ENCODE measurements at places on chromosomes 16 and 17.

DNA sequence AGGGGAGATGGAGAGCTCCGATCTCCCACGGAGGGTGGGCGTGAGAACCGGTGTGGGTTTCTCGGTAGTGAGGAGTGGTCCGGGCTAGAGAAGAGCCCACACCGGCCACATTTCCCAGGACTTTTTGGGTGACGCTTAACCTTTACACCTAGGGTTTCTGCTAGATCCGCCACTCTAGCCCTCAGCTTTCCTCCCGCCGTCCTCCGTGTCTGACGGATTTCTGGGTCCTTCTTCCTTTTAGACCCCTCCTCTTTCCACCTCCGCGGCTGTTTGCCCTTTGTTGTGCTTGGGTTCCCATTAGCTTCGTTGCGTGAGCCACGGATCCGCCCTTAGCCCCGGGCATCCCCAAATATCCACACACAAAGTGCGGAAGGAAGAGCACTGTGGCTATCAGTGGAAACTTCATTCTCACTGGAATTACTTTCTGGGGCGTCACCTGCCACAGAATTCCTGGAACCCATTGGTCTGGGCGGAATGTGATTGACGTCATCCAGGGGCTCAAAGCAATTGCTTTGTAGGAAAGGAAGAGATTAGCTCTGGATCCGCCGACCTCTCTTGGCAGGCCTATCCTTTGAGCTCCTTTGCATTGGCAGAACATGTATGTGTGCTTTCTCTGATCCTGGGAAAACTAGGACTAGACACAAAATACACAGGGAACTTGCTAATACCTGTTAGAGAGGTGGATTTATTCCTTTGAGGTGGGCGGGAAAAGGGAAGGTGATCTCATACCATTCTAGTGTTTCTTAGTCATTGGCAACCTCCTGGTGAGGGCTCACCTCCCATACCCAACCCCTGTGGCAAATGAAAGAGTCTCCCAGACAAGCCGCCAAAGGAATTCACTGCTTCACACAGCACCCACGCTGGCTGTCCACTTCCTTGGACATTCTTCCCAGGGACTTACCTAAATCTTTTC is 654 bp downstream of the TNFAIP1 start:
- DNase-seq: no peak

GRCh38 chr17:59510611-59511010 is 54.8 kb upstream of the DHX40 start:
- DNase-seq: no peak

GRCh38 chr17:66583112-66583748 is 251.7 kb upstream of the CACNG5 start:
- no peak for DNase-seq

DNA sequence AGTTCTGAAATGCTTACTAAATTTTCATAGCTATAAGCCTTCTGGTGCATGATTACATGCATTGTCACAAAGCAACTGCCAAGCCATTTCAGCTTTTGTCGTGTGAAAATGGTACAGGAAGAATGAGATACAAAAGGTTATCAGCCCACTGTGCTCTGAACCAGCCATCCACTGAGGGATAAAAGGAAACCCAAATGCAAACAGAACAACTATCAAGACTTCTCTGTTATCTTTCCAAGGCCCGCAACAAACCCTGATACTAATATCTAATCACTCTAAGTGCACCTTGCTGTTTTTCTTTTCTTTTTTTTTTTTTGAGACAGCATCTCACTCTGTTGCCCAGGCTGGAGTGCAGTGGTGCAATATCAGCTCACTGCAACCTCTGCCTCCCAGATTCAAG is 109.0 kb downstream of the FTO start:
- DNase-seq: no peak

DNA sequence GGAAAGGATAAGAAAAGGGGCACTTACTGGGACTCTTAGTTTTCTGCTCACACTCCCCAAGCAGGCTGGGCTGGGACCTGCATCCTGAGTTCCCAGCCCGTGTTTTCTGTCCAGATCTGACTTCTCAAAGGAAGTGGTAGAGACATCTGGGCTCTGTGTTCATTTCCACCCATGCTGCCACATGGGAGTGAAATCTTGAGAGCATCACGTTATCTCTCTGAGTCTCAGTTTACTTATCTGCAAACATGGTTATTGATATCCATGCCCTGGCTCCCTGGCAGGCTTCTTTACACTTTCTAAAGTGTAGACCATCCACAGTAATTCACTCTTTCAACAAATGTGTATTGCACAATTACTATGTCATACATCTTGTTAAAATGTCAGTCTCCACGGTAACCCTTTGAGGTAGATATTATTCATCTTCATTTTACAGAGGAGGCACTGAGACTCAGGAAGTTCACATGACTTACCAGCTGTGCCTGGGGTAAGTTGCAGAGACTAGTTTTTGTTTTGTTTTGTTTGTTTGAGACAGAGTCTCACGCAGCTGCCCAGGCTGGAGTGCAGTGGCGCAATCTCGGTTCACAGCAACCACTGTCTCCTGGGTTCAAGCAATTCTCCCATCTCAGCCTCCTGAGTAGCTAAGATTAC is 3.4 kb downstream of the ZNF688 start:
- peak; percentile 32 for DNase-seq

- no peak for DNase-seq
Observed at GRCh38 chr16:69397821-69398521, 12.2 kb upstream of the TERF2 start.

DNA sequence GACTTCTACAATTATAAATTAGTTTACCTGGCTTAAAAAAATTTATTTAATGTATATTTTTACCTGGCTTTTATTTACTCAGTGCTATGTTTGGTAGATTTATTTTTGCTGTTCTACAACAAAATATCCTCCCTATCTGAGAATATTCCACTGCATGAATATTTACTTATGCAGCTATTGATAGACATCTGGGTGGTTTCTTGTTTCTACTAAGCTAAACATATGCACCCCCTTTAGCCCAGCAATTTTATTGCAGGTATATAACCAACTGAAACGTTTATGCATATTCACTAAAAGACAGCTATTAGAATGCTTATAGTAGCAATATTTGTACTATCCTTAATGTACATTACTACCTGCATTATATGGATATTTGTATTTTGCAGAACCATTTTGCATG is 187.7 kb upstream of the CPHXL start:
- no peak for DNase-seq

DNA sequence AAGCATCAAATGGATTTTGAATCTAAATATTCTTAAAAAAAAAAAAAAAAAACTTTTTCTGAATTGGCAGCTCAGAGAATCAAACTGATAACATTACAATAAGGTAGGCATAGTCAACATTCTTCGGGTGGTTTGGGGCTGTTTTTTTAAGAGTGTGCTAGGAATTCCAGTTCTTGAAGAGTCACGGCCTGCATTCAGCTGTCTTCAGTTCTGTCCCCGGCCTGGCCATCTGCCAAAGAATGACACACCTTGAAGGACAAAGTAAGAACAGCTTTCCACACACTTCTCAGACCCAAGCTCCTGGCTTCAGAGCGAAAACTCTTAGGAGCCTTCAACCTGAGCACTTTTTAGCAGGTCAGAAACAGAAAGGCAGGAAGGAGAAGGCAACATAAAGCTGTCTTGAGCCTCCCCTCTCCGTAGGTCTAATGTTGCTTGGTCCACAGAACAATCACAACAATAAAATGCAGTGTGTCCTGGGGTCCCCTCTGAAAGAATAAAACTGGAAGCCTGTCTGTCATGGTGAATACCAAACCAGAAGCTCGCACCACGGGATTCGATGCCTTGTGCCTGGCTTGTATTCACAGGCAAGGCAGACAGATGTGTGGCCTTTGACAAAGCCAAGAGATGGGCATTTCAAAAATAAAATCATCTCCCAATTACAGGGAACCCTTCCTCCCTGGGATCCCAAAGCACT is 524.4 kb upstream of the ZFHX3 start:
- DNase-seq: no peak

DNA sequence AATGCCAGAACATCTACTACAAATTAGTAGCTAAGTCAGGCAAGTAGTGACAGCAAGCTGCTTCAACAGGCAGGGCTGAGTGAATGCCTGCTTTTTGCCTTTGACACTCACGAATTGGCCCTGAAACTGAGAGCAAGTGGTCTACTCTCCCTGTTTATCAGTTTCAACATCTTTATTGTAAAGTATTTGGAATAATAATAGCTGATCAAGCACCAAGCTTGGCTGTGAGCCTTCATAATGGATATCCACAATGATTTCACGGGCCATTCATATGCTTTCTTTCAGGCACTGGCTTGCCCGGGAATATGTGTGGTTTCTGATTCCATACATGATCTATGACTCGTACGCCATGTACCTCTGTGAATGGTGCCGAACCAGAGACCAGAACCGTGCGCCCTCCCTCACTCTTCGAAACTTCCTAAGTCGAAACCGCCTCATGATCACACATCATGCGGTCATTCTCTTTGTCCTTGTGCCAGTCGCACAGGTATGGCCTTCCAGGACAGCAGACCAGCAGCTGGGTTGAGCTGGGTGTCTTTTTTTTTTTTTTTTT is 5.2 kb downstream of the TLCD3A start:
- DNase-seq: no peak

GRCh38 chr17:65208717-65209116 is 71.5 kb downstream of the RGS9 start:
- DNase-seq: no peak

DNA sequence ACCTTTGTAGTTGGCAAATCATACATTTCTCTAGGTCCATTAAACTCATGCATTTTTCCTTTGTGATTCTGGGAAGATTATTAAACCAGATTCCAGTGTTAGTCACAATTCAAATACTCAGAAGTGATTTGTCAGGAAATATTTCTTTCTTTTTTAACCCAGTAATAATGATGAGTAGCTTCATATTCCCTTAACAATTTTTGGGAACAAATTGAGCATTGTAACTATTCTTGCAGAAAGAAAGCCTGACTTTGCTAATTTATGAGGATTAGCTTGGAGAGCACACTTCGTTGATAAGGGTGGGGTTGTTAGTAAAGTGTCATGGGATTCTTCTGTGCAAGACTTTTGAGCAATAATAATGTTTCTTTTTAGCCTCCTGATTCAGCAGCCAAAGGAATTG is 18.7 kb upstream of the KRT24 start:
- no peak for DNase-seq

DNA sequence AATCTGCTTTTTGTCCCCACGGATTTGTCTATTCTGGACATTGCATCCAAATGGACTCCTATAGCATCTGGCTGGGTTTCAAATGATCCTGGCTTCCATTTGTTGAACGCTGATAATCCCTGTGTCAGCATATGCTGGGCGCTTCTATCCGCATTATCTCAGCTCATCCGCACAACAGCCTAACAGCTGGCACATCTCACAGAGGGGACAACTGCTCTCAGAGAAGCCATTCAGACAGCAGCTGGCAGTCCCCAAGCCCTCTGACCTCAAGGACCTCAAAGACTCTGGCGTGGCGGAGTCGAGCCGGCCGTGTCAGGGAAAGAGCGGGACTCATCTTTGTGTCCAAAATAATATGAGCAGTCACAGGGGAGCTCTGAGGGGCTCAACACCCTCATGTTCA is 82.3 kb downstream of the NT5M start:
- DNase-seq: no peak

DNA sequence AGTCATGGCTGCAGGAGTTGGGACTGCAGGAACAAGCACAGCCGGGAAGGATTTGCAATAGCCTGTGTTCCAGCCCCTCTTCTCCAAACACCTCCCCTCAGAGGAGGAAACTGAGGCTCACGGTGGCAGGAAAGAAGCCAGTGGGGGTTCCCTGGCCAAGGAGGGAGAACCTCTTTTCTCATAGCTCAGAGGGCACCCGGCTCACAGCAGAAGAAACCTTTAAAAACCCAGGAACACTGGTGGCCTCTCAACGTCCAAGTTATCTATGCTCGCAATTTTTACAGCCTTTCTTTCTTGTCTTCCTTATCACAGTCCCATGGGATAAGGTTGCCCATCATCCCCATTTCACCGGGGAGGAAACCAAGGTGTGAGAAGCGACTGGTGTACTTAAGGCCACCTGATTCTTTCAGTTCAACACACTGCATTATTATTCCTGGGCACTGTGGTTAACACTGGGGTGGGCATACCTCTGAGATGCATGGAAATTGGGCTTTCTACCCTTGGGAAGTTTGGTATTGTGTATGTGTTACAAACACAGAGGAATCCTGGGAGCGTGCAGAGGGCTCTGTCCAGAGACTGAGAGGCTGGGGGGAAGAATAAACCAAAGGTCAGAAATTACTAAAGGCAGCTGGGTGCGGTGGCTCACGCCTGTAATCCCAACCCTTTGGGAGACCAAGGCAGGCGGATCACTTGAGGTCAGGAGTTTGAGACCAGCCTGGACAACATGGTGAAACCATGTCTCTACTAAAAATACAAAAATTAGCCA is 791 bp upstream of the ZNF629 start:
- no peak for DNase-seq

- DNase-seq: no peak
Observed at GRCh38 chr16:47033176-47033575, 59.7 kb upstream of the DNAJA2 start.

GRCh38 chr16:75044800-75045361 is 46.1 kb downstream of the ZNRF1 start:
- no peak for DNase-seq
